ENCODE measurements at places on chromosomes 4 and X. TPM values are rescaled to one million over a fixed set of nuclear protein-coding genes. Genes with fewer than 3 reads are reported as not detected.

The PTPN13 gene
- total RNA-seq, result 2.2 TPM

- no peak for DNase-seq
Measured at GRCh38 chr4:182325397-182325796, 82.2 kb downstream of the TENM3 start.

- DNase-seq, result no peak
Measured at GRCh38 chrX:13863324-13863723, 46.4 kb upstream of the GPM6B start.

DNA sequence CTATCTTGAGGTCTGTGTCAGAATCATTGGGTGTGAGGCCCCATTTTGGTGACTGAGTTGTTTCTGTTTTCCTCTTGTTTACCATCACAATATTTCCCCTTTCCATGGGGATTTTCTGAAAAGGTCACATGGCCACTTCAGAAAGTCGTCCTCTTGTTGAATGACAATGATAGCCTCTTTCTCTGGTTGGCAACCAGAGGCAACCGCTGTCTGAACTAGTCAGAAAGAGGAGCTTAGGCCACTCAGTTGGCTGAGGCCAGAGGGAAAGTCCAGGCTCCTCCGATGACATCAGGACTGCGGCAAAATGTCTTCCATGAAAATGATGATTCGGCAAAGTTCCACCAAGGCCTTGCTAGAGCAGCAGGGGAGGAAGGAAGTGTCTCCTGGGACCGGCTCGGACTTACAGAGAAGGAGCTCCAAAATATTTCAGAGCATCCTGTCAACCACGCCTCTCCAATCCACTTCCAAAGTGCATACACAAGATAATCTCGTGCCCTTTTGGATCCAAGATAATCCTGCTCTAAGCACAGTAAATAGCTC is 19.1 kb upstream of the RBM47 start:
- DNase-seq, result no peak

DNA sequence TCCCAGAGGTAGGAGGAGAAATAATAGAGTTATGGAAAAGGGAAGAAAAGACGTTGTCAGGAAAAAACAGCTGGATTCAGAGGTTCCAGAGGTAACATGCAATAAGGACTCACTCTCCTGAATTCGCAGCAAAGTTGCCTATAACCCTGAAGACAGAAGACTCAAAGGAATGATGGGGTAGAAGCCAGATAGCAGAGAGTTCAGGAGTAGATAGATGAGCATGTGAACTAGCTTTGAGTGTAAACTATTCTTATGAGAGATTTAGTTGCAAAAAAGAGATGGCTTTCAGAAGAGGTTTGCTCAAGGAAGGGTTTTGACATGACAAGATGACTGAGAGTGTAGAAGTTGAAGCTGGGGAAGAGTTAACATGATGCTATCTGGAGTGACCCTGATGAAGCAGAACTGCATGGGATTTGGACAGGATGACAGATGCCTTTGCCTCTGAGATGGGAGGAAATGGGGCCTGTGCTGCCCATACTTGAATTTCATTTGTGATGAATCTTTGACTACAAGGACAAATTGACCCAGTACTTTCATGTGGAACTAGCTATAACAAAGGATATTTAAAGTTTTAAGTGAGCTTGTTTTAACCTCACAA is 73.9 kb downstream of the AMELX start:
- DNase-seq, result no peak

The MTNR1A gene
- total RNA-seq, result not detected

All from activated T-cell treated with anti-CD3 and anti-CD28 coated beads, Interleukin-2, amount 50 U/mL, for 4 hours (primary cell).